ENCODE measurements at places on chromosomes 11 and 22.
A peak's percentile ranks its signal among the peaks of the same experiment; 100 is the strongest.

DNA sequence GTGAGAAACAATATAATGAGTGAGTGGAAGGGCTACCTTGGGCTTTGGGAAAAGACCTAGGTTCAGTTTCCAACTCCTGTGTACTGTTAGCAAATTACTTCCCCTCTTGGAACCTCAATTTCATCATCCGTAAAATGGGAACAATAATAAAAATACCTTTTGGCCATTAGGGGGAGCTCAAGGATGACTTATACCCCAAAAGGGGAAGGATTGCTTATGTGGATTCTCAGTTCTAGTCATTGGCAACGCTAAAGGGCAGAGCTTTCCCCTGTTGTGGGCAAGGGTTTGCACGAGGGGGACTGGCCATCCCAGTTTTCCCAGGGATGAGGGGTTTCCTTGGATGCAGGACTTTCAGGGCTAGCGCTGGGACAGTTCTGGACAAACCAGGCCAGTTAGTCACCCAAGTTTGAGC lies 3.1 kb upstream of the COMMD9 start:
- DNase-seq = no peak

DNA sequence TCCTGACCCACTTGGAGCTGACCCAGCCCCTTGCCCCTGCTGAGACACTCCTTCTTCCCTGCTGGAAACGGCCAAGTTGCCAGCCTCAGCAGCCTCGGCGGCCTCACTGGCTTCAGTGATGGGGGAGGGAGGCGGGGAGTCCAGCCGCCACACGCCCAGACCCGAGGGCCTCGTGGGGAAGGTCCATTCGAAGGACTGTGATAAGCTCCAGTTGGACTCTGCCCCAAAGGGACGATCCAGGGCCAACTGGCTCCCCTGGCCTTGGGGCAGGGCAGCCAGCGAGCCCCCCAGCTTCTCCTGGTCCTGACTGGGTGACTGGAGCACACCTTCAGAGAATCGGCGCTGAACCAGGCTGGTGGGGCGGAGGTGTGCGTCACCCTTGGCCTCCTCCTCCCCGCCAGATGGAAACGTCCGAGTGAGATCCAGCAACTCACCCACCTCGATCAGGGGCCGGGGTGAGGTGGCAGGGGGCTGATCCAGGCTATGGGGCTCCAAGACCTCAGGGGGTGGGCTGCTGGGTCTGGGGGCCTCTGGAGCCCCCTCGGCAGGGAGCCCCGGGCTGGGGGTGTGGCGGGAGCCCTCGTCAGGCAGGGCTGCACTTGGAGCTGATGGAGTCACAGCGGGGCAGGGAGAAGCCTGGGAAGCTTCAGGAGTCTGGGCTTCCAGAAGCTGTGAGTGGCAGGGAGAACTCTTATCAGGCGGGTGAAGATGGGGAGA lies 11.5 kb downstream of the TNKS1BP1 start:
- no peak for DNase-seq

DNA sequence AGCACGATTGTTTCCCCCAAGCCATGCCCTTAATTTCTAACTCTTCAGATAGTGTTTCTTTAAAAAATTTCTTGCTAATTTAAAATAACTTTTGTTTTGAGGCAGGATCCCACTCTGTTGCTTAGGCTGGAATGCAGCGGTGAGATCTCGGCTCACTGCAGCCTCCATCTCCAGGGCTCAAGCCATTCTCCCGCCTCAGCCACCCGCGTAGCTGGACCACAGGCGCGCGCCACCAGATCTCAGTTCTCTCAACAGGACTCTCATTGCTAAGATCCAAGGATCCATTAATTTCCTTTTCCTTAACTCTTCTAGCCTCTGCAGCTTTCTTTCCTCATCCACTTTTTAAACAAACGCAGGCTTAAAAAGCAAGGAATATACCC lies 327 bp upstream of the MED17 start:
- no peak for DNase-seq

GRCh38 chr22:24191381-24191841 lies 10.1 kb downstream of the SUSD2 start:
- no peak for DNase-seq

- no peak for DNase-seq
Measured at GRCh38 chr11:59416613-59417012, 9.6 kb downstream of the OR5A2 start.

DNA sequence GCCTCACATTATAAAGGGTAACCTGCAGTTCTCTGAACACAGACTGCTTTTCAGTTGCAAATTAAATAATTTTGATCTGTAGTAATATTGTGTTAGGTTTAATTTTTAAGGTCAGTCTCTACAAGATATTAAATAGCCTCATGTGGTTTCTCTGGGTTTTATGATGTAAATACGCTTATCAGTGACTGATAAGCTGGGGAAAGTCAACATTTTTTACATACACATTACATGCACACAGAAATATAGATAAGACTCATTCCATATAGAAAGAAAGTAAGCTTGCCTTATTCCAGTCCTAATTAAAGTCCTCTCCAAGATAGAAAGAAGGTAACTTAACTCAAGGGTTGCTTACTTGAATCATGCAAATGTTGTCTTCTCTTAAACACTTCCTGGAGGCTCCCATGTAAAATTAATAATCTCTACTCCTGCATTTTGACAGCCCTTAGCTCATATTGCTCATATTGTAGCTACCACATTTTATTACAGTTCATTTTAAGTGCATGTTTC lies 1.6 kb upstream of the OR5M3 start:
- no peak for DNase-seq

- DNase-seq = no peak
Measured at GRCh38 chr11:70883973-70884623, 368.3 kb downstream of the SHANK2 start.

DNA sequence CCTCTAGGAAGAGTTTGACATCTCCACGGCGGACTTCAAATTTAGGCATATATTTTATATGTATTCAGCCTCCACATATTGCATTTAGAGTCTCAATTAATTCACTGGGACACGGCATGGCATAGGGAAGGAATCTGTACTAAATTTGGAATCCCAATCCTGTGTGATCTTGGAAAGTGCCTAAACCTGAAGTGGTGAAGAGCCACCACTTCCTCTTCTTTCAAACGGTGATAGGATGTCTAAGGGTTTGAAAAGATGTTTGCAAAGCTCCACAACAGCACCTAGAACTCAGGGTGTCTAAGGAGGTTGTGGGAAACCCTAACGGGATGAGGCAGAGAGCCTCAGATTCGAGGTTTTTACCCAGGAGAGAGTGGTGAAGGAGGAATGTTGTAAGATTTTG lies 1.0 kb upstream of the L3MBTL2 start:
- no peak for DNase-seq

GRCh38 chr22:38923463-38924346 lies 33.7 kb upstream of the APOBEC3A start:
- DNase-seq = peak; percentile 63

DNA sequence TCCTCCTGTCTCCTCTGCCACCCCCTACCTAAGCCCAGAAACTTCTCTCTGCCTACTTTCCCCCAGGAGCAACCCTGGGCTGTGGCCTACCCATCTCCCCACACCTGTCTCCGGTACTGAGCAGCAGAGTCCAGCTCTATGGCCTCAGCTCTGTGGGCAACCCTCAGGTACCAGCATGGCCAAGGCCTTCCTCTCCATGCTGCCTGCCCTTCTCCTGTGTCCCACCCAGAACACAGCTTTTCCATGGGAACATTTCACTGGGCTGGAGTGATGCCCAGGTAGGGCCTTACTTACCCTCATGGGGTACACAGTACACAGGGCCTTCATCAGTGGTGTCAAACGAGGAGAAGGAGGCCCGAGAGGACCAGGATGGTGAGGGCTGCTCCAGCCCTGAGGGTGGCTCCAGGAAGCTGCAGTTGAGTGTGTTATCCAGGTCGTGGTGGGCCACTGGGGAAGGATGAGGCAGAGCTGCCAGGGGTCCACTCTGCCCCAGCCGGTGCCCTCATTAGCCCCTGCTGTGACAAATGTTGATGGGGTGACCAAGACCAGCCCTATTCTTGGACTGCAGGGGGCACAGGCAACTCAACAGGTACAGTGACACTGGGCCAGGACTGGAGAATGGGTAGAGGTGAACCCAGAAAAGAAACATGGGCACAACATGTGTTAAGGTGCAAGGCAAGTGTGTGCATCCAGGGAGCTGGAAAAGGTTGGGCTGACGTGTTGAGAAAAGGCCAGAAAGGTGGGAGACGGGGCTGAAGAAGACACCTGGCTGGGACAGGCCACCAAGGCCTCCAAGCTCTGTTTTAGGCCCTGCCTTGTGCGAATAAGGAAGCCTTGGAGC lies 10.3 kb downstream of the SCARF2 start:
- DNase-seq = no peak

- DNase-seq = no peak
Measured at GRCh38 chr11:5151713-5152153, 2.8 kb downstream of the OR52A1 start.

DNA sequence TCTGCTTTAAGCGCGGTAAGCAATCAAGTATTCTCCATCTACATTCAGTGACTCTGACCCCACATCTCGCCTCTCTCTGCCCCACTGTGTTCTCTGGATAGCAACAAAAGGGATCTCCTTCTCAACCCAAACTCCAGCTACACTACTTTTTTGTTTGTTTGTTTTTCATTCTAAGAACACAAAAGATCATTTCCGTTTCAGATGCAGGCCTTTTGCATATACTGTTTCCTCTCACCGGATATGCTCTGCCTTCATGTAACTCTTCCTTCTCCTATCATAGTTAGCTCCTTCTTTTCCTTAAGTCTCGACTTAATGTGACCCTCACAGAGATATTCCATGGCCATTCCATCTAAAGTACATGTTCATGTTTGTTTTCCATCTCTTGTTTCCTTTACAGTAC lies 179.8 kb upstream of the MTMR2 start:
- no peak for DNase-seq

DNA sequence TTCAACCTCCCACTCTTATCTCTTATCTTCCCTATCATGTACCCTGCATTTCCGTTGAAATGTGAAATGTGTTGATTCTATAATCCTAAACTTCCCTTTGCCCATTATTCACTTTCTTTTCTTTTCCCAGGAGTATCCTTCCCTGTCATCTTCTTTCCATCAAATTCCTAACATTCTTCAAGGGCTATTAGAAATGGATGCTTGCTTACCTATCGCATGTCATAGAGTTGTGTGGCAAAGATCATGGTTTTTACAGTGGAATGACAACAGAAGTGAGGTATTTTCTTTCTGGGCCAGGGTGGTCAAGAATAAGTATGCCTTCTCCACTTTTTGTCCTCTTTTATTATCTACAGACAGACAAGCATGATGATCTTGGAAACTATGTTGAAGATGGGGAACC lies 124.4 kb upstream of the SLC5A12 start:
- DNase-seq = no peak

GRCh38 chr11:85643191-85643614 lies 4.6 kb upstream of the TMEM126A start:
- DNase-seq = no peak

DNA sequence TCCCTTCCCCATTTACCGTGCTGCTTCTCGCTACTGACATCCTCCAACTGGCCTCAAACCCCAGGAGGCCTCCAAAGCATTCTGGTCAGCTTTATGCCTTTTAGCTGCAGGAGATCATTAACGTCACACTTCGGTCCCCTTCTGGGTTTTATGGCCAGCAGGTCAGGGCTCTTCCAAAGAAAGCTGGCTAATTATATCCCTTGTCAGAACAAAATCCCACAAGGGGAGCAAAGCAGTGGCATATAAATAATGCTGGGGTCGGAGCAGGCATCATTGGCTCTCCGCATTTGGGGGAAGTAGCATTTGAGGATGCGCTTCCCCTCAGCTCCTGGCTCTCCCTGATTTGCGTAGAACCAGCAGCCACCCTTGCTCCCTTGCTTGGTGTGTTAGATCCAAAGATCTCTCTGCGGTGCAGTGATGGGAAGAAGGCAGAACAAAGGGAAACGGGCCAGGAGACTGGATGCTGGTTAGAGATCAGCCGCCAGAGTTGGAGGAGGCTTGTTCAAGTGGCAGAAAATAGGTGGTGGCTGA lies 117.4 kb downstream of the DBX1 start:
- DNase-seq = no peak

DNA sequence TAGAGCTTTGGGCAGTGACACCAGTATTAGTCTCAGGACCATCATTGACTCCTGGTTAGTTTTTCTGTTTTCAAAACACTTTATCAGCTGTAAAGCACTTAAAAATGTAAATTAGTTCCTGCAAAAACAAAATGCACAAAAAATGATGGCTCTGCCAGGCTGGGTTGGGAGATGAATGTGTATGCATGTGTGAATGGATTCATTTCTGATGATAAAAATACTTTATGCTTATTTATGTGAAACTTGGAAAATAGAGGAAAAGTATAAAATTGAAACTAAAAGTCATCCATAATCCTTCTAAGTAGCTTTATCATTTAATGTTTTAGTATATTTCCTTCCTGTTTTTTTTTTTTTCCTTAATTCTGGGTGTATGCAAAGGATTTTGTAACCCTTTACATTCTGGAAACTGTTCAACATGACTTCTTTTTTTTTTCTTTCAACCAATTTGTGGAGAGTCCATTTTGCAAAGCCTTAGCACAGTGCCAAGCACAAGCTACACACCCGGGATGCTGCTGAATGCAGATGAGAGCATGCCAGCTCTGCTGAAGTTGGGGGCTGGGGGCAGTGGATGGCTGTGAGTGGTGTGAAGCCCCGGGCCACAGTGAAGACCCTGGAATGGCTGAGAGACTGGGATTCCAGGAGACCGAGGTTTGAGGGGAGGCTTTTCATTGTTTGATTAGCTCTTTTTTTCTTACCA lies 37.6 kb downstream of the PTPRJ start:
- DNase-seq = no peak

DNA sequence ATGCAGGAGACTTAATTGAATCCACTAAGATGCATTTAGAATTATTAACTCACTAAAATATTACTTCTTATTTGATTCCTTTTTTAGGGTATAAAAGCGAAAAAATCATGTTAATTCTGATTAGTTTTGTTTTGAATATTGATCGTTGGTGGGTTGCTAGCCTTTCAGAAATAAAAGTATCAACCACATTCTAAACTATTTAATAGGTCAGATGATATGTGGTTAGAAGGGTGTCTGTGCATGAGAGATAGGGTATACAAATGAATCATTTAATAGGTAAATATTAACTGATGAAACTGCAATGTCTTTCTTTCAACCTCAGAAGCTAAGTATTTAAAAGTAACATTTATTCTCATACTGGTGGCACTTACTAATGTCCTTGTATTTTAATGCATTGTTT lies 515.1 kb downstream of the CNTN5 start:
- DNase-seq = no peak

DNA sequence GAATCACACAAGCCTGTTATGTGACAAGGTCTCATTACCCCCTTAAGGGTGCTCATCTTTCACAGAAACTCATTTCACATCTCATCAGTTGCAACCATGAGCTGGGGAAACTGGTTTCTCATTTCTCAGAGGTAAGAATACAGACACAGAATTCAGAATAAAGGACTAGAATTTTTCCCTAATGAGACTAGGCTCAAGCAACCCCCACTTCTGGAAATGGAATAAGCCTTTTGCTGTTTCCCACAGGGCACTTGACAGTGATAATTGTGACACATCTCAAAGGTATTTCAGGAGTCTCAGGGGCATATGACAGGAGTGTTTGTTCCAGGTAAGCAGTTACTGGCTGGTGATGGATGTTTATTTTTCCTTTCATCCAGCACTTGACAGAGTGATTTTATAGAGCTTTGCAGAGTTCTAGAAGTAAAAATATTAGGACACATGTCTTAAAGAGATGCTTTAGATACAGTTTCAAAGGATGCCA lies 112.9 kb upstream of the DDI1 start:
- DNase-seq = no peak

GRCh38 chr11:47155879-47156278 lies 20.8 kb downstream of the ARFGAP2 start:
- no peak for DNase-seq

GRCh38 chr11:70323806-70324205 lies 53.3 kb downstream of the PPFIA1 start:
- no peak for DNase-seq

Measured in right lung (tissue), 10 donors.